Coronary artery (tissue), 2 donors: ENCODE measurements at places on chromosomes 5 and 9.

- no peak for DNase-seq
Observed at GRCh38 chr5:10201223-10201868, 48.3 kb downstream of the ATPSCKMT start.

GRCh38 chr5:55601204-55601618, 66.4 kb upstream of the PLPP1 start:
- DNase-seq, result peak; percentile 94

DNA sequence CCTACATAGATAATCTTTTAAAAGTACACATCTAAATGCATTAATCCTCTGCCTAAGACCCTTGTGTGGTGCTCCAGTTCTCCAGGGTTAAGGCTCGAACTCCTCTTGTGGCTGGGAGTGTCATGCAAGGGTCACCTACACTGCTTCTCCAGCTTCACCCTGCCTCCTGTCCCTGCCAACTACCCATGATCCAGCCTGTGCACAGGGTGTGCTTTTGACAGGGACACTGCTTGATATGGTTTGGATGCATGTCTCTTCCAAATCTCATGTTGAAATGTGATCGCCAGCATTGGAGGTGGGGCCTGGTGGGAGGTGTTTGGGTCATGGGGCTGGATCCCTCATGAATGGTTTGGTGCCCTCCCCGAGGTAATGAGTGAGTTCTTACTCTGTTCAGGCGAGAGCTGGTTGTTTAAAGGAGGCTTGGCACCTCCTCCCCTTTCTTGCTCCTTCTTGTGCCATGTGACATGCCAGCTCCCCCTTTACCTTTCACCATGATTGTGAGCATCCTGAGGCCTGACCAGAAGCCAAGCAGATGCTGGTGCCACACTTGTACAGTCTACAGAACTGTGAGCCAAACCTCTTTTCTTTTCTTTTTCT, 48.5 kb downstream of the SLC22A5 start:
- DNase-seq, result no peak

DNA sequence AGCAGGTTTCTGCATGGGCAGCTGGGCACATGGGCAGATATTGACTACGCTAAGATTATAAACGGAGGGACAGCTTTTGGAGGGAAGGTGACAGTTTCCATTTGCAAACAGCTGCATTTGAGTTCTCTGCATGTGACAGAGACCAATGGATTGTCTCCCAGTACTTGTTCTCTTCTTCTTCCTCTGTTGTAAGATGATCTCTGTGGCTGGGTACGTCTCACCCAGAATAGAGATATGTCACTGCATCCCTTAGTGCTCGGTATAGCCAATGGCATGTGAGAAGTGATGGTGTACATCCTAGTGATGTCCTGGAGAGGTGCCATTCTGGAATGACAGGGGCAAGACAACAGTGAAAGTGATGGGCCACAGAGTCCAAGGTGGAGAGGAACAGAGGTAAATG, 171.3 kb downstream of the CFAP90 start:
- DNase-seq, result no peak

DNA sequence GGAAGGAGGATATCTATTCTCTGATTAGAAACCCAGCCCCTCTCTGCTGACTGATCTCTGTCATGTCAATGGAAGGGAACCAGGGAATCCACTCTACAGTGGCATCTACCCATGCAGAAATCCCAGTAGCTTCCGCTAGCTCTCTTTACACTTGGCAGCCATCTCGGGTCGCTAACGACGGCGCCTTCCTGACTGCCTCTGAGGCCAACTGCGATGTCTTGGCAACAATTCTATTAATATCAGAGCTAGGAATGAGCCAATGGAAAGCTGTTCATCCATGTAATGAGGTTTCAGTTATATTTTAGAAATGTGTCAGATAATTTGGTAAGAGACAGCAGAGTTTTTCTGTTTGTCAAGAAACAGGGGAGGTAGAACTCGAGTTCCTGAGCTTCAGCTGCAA, 67.6 kb upstream of the ATP10B start:
- no peak for DNase-seq

DNA sequence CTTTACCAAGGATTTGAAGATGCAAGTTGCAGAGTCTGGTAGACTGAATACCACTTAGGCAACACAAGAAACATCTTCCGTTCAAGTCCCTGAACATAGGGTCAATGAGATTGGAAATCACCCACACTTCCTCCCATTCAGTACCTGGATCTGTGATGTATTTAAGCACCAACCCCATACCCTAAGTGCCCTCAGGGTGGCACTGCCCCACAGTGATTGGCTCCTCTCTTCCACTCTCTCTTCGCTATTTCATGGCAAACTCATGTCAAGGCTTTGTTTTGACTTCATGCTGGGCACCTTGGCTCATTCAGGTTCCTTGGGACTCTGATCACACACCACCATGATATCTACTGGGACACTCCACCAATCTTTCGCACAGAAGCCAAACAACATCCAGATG, 53.7 kb downstream of the GGTA1 start:
- DNase-seq, result no peak

- DNase-seq, result no peak
Observed at GRCh38 chr5:99070822-99071221, 142.0 kb upstream of the CHD1 start.

GRCh38 chr5:51650824-51651223, 267.6 kb downstream of the ISL1 start:
- DNase-seq, result no peak

GRCh38 chr9:107624234-107624948, 134.8 kb upstream of the KLF4 start:
- no peak for DNase-seq
